AG08396 (cell line): ENCODE measurements at places on chromosomes 13 and 19.
A peak's percentile ranks its signal among the peaks of the same experiment; 100 is the strongest.

- DNase-seq = no peak
These were observed 122.3 kb downstream of the DPF1 start for GRCh38 chr19:38101723-38102122.

GRCh38 chr19:8592231-8593009 is 15.2 kb upstream of the MYO1F start:
- DNase-seq = peak; percentile 94

GRCh38 chr13:30299786-30300185 is 7.6 kb downstream of the KATNAL1 start:
- no peak for DNase-seq

DNA sequence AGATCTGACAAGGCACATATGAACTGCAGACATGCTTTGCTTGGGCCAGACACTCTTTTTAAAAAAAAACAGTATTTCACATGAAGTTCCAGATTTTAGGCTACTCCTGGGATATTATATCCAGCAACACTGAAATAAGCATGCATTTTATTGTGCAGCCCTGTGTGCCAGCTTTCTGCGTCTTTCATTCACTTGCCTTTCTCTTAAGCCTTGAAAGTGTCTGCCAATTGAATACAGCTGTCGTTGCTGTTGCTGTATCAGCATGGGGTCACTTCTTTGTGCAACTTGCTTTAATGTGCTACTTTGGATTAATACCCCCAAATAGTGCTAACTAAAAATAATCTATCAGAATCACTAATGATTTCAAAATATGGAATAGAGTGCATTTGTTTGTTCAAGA is 657.8 kb downstream of the SLITRK6 start:
- DNase-seq = no peak

GRCh38 chr13:60019119-60019993 is 144.4 kb downstream of the DIAPH3 start:
- DNase-seq = no peak

DNA sequence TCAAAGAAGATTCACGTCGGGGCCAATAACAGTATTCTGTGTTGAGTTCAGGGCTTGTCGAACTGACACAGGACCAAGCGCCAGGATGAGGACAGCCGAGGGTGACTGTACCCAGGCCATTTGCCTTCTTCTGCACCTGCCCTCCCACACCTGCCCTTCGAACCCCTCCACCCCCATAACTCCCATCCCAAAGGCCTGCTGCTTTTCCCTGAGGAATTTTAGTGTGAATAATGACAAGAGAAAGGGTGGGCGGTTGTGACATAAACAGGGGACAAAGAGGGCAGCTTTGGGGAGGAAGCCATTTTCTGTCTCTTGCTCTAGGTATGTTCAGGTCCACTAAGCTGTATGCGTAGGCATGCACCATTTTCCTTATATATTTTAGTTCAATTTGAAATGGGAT is 26.1 kb downstream of the GJA3 start:
- DNase-seq = no peak

DNA sequence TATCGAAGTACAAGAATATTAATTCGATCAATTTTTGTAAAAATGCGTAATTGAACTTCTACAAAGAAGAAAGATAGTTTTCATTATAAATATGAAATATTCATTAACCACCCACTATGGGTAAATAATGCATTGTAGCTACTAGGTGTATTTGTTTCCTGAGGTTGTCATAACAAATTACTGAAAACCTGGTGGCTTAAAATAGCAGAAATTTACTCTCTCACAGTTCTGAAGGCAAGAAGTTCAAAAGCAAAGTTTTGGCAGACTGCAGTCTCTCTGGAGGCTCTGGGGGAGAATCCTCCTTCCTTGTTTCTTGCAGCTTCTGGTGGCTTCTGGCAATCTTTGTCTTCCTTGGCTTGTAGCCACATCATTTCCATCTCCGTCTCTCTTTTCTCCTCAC is 99.2 kb upstream of the MIR17HG start:
- DNase-seq = no peak
